NCI-H2029 (cell line): ENCODE measurements at places on chromosomes 16 and 17.

DNA sequence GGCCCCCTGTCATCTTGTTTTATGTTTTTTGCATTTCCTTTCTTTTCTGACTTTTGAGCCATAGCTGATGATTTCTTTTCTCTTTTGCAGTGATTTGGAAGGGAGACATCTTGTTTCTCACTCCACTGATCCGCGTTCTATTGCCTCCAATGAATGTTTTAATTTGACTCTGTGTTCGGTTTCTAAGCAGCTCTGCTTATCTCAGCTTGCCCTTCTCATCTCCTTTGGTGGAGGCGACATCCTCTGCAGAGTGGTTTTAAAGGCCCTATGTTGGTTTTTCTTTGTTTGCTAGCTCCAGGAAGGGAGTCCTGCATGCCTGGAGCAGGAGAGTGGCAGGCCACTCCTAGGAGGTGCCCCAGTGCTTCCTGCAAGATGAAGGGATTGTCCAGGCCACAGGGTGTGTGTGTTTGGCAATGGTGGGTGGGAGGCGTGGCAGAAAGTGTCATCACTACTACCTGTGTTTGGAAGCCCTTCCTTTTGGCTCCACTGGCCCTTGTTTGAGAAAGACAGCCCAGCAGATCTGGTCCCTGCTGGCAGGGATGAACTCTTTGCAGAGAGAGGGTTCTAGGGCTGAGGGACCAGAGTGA, 13.6 kb downstream of the SMPD3 start:
- peak; percentile 19 for DNase-seq

DNA sequence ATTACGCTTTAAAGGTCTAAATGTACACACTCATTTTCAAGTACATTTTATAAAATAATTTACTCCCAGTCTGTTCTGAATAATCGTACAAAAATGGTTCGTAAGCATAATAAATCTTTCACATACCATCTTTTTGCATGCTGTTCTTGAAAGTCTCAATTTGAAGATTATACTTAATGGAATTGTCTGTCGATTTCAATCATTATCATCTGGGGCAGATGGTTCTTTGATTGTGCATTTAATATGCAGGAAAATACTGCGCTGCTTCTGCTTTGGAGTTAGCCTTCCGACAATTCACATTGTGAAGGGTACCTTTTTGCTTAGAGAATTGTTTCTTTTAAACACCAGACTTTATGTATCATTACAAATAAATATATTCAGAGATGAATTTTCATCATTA, 262.8 kb downstream of the ABCC12 start:
- no peak for DNase-seq

DNA sequence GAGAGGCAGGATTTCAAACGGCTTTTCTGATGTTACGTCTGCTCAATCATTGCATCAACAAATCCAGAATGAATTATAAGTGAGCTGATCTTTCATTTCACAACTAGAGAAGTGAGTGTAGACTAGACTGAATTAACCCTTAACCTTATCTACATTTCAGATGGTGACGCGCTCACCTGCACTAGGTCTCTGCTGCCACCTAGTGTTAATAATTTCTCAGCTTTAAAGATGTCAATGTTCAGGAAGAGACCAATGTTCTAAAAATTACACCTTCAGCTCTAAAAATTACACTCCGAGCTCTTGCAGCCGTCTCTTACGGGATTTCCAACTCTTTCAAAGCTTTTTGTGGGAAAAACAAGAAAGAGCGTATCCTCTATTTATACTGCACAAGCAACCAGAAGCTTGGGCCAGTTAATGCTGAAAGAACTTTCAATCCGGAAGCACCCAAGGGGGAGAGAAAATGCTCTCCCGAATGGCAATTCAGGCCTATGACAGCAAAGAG, 88.2 kb upstream of the FA2H start:
- DNase-seq = peak; percentile 2

- DNase-seq = peak; percentile 53
Observed at GRCh38 chr17:7004398-7005253, 7.8 kb upstream of the RNASEK start.

DNA sequence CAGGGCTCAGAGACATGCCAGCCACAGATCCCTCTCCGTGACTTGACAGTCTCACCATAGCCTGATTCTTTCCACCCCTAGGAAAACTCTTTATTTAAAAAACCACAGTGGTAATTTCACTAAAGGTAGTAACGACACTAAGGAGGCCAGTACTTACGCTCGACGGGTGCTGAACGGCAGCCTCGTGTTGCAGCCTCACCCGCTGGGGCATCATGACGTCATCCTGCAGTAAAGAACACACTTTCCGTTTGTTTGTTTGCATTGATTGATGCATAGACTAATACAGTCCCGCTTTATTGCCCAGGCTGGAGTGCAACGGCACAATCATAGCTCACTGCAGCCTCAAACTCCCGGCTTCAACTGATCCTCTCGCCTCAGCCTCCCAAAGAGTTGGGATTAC, 65.1 kb upstream of the METRNL start:
- DNase-seq = no peak

- peak; percentile 50 for DNase-seq
Observed at GRCh38 chr17:74457146-74457819, 9.2 kb upstream of the CD300A start.

- peak; percentile 13 for DNase-seq
Observed at GRCh38 chr16:23269248-23269953, 32.7 kb upstream of the SCNN1B start.

GRCh38 chr17:80270836-80271235, 10.2 kb downstream of the RNF213 start:
- no peak for DNase-seq

DNA sequence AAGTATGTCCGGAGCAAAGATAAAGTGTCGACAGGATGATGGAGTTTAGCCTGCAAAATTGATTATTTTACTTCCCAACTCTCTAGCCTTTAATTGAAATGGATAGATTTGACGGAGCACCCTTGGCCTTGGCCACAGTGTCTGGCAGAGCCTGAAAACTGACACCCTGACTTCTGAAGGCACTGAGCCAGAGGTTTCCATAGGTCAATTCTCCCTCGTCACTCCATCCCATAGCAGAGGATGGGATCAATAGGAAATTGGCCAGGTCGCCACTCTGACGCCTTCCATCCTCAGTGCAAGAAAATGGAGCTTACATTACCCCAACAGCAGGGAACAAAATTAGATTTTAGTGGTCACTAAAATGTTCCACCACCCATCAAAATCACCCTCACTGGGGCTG, 90.4 kb upstream of the CDH11 start:
- DNase-seq = no peak

DNA sequence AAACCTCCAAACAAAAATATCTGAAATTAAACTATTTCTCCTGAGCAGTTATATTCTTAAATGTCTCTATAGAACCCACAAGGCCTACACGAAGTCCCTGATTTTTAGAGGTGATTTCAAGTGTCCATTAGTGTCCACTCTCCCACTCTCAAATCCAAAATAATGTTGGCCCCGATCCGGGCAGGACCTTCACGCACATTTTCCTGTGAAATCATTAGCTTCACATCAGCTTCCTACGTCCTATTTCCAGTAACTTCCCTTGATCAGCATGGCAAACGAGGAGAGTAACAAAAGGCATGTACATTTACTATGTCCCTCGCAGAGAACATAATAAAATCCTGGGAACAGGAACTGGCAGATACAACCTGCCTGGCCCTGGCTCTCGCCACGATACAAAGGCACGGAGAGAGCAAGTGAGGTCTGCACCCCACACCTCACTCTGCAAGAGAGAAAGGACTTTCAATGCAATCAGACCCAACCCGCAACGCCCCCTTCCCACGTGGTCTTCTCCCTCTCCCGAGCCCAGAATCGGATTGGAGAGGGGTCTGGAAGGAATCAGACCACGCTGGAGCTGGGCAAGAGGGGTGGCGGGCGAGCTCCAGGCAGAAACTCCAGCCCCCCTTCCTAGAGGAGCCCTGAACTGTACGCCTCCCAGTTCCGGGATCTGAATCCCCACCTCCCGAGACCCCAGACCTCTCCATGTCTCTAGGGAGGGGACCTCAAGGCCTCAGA, 17.5 kb upstream of the C17orf78 start:
- DNase-seq = peak; percentile 14

DNA sequence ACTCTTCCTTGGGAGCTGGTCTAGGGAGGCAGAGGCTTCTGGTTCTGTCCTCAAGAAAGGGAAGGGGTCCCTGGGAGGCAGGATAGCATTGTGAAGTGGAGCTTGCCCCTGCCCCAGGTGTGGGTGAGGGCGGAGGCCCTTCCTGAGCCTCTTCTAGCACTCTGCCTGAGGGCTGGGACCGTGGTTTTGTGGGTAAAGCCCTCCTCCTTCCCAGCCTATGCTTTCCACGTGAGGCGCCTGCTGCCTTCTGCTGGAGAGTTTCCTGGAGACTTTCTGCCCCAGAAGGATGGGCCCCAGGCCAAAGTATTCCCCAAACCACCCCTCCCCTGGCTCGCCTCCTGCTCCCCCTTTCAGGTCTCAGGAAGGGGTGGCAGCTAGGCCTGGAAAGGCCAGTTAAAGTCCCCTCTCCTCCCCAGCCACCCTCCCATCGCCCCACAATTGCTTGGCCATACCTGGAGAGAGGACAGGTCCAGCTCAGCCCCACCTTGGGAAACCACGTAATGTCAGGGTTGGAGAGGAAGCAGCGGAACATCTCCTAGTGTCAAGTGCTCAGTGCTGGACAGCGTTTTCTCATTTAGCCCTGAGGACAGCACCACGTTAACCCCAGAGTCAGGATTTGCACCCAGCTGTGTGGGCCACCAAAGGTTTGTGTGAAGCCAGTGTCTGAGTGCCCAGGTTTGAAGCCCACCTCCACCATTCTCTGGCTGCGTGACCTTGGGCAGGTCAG, 5.6 kb downstream of the SBK1 start:
- DNase-seq = peak; percentile 17

DNA sequence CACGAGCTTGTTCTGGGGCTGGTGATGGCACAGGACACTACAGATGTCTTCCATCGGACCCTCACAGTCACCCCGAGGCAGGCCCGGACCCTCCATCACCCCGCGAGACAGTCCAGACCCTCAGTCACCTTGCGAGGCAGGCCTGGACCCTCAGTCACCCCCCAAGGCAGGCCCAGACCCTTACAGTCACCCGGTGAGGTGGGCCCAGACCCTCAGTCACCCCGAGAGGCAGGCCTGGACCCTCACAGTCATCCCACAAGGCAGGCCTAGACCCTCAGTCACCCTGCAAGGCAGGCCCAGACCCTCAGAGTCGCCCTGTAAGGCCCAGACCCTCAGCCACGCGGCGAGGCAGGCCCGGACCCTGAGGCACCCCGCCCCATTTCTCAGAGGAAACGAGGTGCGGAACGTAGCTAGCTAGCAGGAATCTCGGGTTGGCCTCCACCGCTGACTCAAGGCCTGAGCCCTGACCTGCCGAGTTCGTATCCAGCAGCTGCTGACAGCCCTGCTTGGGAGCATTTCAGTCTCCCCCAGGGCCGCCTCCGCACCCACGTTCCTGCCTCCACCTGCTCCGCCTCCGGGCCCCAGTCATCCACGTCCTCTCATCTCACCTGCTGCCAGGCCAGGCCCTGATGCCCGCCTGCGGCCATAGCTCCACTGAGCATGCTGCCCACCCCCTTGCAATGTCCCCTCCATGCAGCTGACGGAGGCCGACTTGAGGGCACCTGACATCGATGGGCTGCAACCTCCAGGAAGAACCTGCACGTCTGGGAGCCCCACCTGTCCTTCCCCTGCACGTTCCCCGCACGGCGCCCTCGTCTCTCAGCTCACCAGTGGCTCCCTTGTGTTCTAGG, 28.7 kb downstream of the RPH3AL start:
- no peak for DNase-seq

GRCh38 chr16:89246903-89247733, 29.6 kb downstream of the ZNF778 start:
- DNase-seq = peak; percentile 7

DNA sequence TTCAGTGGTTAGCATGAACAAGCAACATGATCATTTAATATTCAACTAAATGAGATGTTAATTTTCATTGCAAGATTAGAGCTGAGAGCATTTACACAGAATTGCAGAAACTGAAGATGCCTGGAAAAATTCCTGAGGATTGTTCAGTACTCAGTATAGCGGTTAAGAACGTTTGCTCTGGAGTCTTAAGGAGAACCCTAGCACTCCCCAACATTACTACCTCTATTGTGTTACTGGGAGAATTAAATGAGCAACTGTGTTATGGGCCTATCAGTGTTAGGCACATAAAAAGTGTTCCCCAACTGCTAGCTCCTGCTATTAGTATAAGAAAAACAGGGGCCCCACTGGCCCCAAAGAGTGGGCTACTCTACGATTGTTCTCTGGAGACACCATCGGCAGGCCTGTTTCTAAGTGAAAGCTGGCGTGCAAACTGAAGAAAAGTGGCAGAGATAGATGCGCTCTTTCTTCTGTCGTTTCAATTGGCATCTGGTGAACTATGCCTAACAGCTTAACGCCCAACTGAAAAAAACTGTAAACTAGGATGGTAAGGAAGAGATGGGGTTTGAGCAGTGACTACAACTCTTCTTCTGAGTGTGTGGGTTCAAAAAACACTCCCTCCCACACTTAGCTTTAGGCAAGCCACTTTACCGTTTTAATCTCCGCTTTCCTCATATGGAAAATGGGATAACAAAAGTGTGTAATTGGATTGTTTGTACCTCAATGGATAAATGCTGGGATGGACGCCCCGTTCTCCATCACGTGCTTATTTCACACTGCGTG, 1.3 kb downstream of the CDR2 start:
- no peak for DNase-seq

- DNase-seq = peak; percentile 60
Observed at GRCh38 chr16:2468725-2469398, 2.2 kb upstream of the NTN3 start.

GRCh38 chr17:58611331-58611730, 80.5 kb downstream of the TEX14 start:
- no peak for DNase-seq

GRCh38 chr16:84600343-84601229, 17.3 kb downstream of the COTL1 start:
- no peak for DNase-seq

GRCh38 chr16:51197953-51198748, 47.1 kb upstream of the SALL1 start:
- no peak for DNase-seq

DNA sequence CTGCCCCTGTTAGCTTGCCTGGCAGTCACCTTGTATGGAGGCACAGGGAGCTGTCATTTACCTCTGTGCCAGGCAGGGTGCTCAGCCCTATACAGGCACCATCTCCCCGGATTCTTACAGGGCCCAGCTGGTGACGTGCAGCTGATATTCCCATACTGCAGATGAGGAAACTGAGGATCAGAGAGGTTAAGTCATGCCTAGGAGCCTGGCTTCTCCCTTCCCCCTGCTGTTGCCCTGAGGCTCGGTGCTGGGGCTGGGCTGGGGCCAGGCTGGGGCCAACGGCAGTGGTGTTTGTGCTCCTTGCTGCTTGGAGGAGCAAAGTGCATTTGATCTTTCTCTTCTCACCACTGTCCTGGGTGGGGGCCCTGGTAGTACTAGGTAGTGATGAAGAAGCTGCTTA, 54.7 kb upstream of the IL34 start:
- DNase-seq = no peak

DNA sequence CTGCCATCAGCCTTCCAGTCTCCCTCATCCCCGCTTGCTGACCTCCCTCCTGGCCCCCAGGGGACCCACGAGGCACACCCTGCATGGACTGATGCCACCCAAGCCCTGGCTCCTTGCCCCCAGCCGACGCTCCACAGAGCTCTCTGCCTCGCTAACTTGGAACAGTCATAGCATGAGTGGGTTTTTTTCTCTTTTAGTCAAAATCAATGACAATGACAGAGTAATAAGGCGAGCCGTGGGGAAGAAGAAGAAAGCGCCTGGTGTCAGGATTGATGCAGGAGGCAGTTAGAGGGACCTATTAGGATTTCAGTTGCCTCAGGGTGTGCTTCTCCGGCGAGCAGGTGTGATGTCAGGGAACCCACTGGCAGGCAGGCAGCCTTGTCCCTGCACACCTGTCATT, 176.3 kb upstream of the TNRC6C start:
- no peak for DNase-seq

GRCh38 chr16:11240636-11241473, 15.1 kb downstream of the SOCS1 start:
- peak; percentile 22 for DNase-seq
